ENCODE measurements at places on chromosomes 4 and X. TPM values are rescaled to one million over a fixed set of nuclear protein-coding genes. Genes with fewer than 3 reads are reported as not detected.

Gene OGT
- total RNA-seq = 287 TPM

Gene L1CAM
- total RNA-seq = 0.49 TPM

Gene TNMD
- total RNA-seq = not detected

Gene UGT2A1
- not detected for total RNA-seq

DNA sequence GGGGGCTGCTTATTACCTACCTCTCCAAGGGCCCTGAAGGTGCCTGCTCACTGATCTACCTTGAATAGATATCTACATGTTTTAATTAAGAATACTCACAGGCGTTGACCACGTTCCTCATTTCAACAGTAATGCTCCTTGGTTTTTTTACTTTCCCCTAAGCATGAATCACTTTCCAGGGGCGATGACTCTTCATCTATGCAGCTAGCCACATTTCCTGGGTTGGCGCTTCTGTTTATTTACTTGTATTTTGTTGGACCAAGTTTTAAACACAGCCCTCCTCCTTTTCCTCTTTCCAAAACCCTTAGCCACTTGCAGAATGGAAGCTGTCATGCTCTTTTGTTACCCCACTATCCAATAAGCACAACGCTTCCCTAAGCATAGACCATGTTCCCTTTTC lies 50.8 kb downstream of the CBLL2 start:
- H3K4me1 ChIP-seq = peaks cover 14% of the 10 kb centered on the region
- no peak overlapping the region for H3K27ac ChIP-seq
- DNase-seq = no peak
- H3K27me3 ChIP-seq = no peaks in the 10 kb centered on the region
- no peaks in the 10 kb centered on the region for H3K36me3 ChIP-seq

DNA sequence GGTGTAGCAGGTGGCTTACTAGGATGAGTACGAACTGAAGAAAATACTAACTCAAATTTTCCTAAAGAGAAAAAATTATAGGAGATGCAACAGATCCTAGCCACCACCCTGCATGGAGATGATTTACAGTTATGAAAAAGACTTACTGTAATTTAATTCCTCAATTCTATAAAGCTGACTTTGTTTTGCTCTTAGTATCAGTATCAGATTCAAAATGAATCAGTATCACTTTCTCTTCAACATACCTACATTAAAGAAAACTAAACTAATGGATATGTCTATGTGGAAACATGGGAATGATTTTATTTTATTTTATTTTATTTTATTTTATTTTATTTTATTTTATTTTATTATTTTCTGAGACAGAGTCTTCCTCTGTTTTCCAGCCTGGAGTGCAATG lies 525.8 kb downstream of the NLGN4X start:
- DNase-seq = no peak
- no peaks in the 10 kb centered on the region for H3K27me3 ChIP-seq
- no peaks in the 10 kb centered on the region for H3K36me3 ChIP-seq
- H3K27ac ChIP-seq = no peak overlapping the region

DNA sequence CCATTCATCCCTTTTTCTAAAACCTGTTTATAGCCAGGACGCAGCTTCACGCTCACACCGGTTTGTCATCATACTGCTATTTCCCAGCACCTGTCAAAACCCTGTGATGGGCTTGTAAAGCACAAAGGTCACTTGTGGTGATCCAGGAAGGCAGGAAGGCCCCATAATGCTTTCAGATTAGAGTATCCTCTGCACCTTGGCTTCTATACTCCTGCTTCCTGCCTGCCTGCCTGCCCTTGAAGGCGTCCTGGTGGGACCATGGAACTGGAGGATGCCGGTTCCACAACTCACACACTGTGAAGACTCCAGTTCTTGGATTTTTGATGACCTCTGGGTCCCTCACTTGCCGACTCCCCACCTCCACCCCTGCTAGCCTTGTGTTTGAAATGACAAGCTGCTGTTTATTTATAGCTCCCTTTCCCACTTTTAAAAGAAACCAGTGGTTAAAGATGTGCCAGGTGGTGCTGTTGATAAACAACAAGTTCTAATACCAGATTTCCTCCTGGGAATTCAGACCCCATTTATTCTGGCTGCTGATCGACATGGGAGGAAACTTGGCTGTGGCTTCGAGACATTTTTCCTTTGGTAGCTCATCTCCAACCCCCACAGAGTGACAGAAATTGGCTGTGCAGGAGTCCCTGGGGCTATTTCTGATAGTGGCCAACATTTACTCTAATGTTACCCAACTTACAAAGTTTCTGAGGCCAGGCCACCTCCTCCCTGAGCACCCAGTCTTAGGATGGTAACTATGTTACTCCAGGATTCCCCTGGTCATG lies 211.5 kb downstream of the KDR start:
- DNase-seq = no peak
- peaks cover 13% of the 10 kb centered on the region for H3K4me1 ChIP-seq
- H3K27ac ChIP-seq = no peak overlapping the region
- H3K27me3 ChIP-seq = no peaks in the 10 kb centered on the region
- no peaks in the 10 kb centered on the region for H3K36me3 ChIP-seq
